Cerebellar nuclear complex (tissue), 1 donor: ENCODE measurements at places on chromosomes 12 and 14.

DNA sequence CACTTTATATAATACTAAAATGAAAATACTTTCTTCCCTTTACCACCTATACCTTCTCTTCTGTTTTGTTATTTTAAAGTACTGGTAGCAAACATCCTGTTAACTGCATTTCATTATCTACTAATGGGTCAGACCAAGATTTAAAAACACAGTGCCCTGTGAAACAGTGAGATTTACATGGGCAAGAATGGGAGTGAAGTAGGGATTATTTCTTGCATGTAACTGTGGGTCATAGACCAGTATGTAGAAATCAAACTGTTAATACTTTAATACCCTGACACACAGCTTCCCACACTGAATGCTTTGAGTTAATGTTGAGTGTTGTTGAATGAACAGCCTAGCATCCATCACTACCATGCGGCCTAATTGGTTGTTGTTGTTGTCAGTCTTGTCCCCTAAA, 61.6 kb downstream of the PLEKHA5 start:
- DNase-seq = no peak

DNA sequence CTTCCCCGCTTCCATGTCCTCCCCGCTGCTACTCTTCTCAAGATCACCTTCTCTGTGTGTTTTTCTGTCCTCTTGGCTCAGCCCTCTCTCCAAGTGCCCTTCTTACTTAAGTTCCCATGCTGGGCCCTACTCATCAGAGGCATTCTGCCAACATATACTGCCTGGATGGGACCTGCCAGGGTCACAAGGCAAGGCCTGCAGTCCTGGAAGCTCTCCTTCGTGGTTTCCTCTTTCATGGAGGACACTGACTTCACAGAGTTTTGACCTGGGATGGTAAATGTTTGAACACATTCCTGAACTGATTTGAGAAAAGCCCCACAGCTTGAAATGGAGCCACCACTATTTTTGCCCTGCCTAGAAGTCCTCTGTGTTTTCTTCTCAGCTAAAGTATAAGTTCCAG, 140.9 kb downstream of the TMEM30B start:
- DNase-seq = no peak

DNA sequence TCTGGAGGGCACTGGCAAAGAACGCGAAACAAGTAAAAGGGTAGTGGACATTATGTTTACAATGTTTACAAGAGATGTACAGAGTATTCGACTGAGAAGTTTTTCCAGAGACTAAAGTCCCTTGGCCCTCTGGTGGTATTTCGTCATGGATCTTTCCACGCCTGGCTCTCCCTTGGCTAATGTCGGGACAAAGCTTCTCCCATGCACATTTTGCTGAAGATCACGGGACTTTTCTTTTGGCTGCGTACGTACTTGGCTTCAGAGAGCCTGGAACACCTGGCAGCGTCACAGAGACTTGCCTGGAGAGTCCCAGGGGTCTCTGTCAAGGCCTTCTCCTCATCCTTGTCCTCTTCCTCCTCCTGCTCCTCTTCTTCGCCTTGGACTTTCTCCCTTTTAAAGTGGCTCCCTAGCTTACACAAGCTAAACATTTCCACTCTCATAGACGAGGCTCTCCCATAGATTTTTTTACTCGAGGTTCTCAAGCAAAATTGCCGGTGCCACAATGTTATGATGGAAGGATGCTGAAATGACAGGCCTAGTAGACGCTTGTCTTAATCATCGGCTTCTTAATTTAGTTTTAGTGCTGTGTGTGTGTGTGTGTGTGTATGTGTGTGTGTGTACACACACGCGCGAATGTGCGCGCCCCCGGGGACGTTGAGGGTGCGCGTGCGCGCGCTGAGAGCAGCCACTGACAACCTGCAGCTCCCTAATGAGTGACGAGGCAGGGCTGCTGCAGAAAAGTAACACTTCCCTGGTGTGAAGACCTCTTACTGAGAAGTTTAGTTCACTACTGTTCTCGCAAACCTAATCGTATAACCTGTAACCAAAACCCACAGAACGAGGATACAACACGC, 4.9 kb upstream of the FOXG1 start:
- DNase-seq = no peak

DNA sequence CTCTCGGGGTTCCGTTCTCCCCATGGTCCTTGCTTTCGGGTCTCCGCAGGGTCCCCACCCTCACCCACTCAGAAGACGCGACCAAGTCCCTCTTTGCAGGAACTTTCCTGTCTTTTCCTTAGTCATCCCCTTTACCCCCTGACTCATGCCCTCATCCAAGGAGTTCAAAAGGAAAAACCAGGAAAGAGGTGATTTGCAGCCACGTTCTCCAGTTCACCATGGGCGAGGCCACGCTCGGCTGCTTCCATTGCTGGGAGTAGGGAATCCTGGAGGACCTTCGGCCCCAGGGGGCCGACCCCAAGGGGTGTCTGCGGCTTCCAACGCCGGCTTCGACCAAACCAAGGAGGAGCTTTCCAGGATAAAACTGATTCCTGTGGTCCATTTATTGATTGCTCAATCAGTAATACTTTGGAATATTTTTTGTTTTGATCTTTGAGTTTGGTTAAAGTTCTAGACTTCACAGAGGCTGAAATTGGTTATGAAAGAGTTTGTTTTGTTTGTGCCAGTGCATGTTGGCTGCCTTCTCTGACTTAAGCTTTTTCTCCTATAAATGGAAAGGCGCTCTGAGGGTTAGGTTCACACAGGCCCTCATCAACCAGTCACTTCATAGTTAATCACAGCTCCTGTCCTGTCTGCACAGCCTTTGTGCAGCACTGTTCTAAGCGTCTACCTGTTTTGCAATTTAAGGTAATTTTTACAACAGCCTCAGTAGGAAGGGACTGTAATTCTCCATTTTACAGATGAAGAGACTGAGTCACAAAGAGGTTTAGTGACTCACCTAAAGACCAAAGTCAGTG, 827 bp downstream of the ALDH2 start:
- no peak for DNase-seq

- no peak for DNase-seq
Measured at GRCh38 chr12:50109319-50109718, 2.7 kb upstream of the COX14 start.

DNA sequence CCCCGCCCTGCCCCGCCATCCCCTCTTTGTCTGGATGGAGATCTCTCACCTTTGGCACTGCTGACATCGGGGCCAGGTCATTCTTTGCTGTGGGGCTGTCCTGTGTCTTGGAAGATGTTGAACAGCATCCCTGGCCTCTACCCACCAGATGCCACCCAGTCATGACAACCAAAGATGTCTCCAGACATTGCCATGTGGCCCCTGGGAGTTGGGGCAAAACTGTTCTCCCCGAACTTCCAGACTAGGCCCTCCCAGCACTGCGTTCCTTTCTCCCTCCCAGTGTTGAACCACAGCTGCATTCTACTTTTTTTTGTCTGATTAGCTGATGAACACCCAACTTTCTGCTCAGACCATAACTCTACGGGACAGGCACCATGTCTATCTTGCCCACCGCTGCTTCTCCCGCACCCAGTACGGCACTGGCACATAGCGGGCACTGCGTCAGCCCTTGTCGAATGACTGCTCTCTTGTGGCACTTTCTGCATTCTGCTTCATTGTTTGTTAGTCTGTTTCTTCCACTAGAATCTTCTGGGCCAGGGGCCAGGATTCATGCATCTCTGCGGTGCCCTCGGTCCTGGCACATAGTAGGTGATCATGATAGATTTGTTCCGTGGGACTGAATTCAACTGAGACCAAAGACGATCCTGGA, 13.1 kb upstream of the MYL2 start:
- no peak for DNase-seq

DNA sequence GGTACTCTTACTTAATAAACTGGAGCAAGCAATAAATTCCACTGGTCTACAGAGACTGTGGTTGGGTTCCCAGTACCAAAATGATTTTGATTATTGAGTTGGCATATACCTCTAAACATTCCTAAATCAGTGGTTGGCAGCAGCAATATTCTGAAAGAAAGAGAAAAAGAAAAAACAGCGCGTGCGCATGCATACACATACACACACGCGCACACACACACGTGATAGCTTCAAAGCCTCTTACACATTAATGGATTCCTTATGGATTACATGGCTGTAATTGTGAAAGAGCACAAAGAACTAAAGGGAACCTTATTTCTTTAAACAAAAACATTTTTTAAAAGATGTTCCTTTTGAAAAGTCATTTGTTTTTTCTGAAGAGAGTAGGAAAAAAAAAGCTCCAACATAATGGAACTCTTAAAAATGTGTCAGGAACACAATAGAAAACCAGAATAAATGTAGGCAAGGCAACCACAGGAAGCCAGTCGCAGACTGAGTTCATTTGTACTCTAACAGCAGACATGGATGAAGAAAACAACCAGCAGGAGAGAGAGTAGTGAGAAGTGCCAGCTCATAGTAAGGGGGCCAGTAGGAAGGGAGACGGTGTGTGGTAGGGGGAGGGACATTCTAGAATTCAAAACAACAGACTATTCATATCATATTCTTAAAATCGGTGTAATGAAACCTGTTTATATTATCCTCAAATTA, 80.0 kb downstream of the DRAM1 start:
- no peak for DNase-seq

DNA sequence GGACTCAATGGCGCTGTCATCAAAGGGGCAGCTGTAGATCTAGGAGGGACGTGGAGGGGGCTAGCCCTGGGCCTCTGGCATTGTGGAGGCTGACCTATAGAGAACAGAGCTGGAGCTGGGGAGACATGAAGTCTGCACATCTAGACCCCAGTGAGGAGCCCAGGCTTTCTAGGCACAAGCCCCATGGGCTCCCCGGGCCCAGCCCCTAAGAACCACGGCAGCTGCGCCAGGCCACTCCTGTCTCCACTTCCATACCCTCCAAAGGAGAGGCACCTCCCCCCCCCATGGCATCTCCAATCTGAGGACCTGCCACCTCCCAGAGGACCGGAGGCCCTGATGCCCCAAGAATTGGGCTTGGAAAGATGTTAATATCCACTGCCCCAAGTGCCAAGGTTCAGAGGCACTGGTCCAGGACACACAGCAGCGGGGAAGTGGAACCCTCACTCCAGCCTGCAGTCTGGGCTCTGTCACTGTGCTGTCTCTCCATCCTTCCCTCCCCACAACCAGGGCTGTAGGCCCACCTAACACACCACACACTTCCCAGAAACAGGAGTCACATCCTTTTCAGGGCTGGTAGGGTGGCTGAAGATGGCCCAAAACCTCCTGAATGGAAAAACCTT, 4.5 kb downstream of the ANKRD9 start:
- no peak for DNase-seq

DNA sequence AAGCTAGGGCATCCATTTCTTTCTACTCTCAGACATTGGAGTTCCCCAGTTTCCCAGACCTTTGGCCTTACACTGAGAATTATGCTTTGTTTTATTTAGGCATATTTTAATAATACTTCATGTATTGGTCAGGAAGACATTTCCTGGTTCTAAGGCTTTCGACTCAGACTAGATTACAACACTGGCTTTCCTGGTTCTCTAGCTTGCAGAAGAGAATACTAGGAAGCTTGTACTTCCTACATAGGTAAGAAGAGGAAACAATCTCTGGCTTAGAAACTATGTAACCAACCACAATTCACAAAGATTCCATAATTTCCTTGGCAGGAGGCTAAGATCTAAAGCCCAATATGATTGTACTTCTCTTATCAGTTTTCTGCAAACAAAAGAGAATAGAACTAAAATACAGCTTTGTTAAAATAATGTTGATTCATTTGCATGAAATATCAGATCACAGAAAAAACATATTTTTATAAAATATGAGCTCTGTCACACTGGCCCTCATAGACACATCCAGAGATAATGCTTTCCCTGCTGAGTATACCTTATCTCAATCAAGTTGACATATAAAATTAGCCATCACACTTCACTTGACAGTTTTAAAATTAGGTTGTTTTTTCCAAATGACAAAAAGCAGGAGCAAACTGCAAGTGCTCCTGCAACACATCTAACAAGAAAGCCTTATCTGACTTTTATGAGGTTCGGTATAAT, 30.5 kb downstream of the CLEC2D start:
- no peak for DNase-seq
